ENCODE measurements at places on chromosomes 4 and X.
A peak's percentile ranks its signal among the peaks of the same experiment; 100 is the strongest.

- DNase-seq, result no peak
These were observed 20.7 kb downstream of the HAND2 start for GRCh38 chr4:173509036-173510001.

DNA sequence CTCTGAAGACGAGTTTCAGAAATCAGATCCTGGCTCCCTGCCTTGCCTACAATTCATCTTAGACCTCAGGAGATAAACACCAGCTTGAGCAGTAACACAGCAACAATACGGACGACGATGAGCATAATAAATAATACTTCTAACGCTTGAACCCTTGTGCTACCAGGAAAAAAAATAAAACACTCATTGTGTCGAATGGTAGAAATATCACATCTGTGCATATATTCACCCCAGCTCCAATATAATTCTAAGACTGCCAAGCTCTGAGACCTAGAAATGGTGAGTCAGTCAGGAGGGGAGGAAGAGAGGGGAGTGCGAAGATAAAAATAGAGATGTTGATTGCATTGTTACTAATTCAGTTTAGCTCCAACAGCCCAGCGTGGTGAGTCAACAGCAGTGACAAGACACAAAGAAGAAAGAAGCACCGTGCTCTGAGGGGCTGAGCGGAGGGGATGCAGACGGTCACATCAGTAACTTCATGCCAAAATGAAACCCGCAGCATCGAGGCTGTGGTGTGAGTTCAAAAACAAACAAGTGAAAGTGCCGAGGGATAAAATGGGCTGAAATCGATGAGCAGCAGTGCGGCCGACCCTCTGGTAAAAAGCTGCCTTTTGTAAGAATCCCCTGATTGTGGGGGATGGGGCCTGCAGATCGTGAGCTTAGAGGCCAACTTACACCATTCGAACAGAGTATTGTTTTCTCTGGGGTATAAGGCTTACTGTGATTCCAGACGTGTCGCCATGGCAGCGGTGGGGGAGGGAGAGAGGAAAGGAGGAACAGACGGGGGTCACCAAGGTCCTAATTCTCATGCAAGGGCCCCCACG is 150.4 kb downstream of the MGST2 start:
- no peak for DNase-seq

- DNase-seq, result no peak
These were observed 39.5 kb downstream of the PCYT1B start for GRCh38 chrX:24607616-24608015.

DNA sequence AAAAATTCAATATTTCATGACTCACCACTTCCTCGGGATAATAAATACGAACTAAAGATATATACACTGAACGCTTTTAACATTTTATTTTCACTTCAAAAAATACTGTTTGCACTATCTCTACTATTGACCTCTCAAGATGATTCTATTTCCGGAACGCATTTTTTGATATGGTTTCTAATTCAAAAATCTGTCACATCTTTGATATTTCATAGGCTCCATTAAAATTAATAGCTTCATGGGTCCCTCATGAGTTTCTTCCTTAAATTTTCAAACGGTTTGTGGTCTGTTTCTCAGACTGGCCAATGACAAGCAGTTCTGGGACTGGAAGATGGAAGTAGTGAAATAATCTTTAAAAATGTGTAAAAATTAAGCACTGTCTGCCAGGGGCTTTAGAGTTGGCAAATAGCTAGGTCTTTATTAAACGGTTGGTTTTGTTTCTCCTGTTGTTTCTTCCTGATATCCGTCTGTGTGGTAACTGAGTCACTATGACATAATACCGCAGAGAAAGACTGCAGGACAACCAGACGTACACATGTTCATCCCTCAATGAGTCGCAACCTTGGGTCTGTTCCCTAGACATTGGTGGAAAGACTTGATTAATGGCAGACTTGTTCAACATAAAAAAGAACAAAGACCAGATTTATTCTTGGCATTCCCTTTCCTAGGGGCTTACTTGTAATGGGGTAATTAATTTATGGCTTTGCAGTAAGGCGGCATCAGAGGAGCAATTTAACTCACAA is 133.8 kb downstream of the PALLD start:
- peak; percentile 63 for DNase-seq

GRCh38 chr4:163462556-163462955 is 11.0 kb downstream of the TKTL2 start:
- DNase-seq, result no peak

- no peak for DNase-seq
These were observed 218.5 kb upstream of the FGF13 start for GRCh38 chrX:138929926-138930582.

DNA sequence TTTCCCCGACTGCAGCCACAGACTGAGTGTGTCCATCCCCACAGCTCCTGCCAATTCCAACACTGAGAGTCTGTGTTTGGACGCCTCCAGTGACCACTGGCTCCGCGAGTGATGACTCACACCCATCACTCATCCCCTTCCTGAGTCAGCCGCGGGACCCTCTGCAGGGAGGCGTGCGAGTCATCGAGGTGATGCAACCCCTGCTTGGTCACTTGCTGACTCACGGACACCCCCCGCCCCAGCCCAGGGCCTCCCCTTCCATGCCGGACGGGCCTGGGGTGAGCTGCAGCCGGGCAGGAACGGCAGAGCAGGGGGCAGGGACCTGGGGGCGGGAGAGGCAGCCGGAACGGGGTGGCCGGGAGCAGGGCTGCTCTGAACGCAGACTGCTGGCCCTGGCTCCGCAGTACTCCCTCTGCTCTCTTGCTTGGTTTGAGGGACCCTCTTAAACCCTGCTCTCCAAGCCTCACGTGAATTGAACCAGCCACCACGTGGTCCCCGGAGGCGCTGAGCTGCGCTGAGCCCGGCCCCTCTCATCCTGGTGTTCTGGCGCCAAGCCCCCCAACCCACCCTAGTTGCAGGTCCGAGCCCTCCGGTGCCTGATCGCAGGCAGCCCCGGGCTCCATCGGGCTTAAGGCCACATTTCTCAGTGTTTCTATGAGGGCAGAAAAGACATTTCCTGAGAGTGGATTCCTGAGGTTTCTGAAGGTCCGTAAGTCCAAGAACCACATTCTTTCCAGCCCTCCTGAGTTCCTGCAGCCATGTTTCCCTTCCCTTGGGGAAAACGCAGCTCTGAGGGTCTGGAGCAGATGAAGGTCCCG is 32.4 kb downstream of the FGFRL1 start:
- DNase-seq, result peak; percentile 97

DNA sequence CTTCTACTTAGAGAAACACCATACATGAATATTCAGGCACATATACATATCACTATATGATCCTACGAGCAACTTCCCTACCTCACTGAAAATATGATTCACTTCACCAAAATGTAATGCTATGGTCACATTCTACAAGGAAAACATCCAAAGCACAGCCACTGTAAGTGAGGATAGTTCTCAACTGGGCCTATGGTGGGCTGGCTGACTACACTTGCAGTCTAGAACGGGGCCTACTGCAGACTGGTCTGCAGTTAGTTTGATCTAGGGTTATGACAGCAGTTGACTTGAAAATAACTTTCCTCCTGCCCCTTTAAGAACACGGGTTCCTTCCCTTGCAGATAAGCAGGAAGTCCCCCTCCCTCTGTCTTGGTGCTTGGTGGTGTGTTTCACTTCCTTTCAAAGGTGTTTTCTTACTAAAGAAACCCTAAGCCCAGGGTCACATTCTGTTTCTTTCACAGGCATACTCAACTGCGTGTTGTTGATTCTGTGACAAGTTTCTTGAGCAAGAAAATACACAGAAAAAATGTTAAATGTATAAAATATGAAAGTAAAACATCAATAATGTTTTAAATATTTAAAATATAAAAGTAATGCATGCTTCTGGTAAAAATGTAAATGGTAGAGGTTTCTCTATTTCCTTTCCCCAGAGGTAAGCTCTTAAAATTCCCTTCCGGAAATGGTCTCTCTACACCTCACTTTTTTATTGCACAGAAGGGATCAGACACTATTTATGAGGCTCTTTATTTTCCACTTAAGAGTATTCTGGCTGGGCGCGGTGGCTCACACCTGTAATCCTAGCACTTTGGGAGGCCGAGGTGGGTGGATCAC is 18.0 kb upstream of the TMSB4X start:
- peak; percentile 59 for DNase-seq

DNA sequence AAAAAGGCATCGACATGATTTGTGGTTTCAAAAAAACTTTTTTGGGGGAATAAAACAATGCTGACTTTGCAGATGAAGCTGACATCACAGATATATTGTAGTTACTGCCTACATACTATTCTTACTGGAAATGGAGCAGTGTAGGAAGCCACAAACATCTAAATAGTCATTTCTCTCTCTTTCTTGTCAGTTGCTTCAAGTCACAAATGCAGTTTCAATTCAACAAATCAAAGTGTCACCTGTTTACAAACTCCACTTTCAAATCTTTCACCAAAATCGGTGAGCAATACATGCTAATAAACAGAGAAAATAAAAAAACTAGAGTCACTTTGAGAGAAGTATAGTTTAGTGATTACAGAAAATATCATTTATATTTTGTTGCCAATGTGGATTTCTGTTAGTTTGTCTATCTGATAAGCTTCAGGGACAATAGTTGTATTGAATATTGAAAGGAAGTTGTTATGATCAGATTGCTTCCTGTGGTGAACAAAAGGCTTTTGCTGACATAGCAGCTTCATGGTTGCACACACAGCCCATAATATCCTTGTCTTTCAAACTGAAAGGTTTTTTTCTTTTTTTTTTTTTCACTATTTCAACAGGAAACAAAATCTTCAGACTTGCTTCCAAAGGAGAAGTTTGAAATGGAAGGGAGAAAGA is 49.7 kb upstream of the PTPN13 start:
- no peak for DNase-seq

DNA sequence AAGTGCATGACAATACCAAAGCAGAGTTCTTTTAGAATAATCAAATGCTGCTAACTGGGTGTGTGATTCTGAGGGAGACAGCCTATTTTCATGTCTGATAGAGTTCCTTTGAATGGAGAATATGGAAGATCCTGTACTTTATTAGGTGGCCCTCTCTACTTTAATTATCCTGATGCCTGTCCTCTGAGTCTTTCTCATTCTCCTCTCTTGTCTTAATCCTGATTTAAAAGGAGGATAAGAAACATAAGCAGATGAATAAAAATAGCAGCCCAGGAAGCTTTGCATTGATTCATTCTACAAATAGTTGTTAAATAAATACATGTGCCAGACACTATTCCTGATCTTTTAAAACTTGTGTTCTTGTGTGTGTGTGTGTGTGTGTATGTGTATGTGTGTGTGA is 387.3 kb downstream of the SPRY1 start:
- DNase-seq, result no peak

DNA sequence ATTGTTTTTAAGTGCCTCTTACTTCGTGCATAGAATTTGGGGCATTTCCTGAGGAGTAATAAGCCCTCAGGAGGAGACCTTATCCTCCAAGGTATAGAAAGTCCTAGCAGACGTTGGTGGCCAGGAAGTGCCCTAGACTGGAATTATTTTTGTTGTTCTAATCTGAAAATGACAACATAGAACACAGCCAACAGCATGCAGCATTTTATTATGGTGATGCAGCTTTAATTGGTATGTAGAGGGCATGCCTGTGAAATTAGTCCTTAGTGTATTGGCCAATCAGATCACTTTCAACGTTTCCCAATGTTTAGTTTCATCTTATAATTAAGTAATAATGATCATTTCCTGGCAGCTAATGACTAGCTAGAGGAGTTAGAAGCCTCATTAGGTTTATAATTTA is 199.2 kb downstream of the SHROOM3 start:
- DNase-seq, result no peak

GRCh38 chr4:121818215-121818614 is 5.5 kb downstream of the CCNA2 start:
- DNase-seq, result no peak

DNA sequence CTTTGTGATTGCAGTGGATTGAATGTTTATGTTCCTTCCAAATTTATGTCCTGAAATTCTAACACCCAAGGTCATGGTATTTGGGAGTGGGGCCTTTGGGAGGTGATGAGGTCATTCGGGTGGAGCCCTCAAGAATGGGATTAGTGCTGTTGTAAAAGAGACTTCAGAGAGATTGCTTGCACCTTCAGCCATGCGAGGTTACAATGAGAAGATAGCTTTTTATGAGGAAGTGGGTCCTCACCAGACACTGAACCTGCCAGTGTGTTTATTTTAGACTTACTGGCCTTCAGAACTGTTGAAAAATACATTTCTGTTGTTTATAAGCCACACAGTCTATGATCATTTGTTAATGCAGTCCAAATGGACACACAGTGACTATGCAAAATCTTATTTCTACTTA is 161.0 kb upstream of the GPRIN3 start:
- DNase-seq, result no peak

- no peak for DNase-seq
These were observed 121.5 kb downstream of the ANK2 start for GRCh38 chr4:113170805-113171468.

DNA sequence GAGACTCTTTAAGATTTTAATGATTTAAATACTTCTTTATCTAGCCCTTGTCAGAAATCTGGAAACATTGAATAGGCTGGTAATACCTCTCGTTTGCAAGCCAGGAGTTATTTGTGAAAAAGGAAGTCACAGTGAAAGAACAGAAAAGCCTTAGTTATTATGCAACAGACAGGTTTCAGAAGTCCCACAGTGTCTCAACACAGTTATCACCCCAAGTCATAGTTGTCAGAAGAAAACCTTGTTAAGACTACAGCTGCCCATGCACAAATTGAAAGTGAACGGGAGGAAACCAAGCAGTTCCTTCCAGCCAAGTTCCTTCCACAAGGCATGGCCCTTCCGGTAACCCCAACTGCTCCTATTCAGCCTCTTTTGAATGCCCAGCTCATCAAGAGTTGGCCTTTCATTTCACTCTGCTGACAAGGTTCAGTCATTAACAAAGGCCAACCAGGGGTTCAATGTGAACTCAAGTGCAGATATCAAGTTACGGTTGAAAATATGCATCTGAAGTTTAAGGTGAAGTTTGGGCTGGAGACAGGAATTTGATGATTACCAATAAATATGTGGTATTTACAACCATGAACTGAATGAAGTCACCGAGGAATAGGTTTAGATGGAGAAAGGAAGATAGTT is 15.6 kb downstream of the ALPK1 start:
- no peak for DNase-seq

GRCh38 chr4:10006231-10006600 is 15.1 kb downstream of the SLC2A9 start:
- peak; percentile 58 for DNase-seq

DNA sequence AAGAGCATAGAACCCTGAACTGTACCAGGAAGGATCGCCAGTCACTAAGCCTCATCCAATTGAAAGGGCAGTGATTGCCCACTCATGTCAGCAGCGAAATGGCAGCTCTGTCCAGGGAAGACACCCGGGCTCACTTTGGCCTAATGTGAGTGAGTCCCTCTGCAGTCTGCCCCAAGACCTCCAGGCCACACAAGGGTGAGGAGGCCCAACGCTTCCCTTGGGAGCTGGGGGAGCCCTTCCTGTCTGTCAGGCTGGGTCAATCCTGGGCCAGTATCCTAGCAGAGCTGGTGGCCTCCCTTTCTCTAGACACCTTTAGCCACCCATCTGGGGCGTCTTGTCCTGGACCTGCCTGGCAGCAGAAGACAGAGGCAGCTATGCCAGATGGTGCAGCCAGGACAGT is 39.6 kb upstream of the GPC4 start:
- no peak for DNase-seq
